ENCODE measurements at places on chromosomes 4 and X.

GRCh38 chr4:140174543-140174942, 20.6 kb upstream of the MAML3 start:
- peak; percentile 77 for DNase-seq

GRCh38 chr4:160819791-160820190, 1344.0 kb downstream of the FSTL5 start:
- DNase-seq: no peak

DNA sequence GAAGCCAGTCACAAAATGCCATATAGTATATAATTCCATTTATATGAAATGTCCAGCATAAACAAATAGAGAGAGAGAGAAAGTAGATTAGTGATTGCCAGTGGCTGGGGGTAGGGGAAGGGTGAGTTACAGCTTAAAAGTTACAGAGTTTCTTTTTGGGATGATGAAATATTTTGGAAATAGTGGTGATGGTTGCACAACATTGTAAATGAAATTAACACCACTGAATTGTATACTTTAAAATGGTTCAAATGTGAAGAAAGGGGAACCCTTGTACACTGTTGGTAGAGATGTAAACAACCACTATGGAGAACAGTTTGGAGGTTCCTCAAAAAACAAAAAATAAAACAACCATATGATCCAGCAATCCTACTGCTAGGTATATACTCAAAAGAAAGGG, 131.2 kb upstream of the GPC4 start:
- DNase-seq: peak; percentile 76

DNA sequence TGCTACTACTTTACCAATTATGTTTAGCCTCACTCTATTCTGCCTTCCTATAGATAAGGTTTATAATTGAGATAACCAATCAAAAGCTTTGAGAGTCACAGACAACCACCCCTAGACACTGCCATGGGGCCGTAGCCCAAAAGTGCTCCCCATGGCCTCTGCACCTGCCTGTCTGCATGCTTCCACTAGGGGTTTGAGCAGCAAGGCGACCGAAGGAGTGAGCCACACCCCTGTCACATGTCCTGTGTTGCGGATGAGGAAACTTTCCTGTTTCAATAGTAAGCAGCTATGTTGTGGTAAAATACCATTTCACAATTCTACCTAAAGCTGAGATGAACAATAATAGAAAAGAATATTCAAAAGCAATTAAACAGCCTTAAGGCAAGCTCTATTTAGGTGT, 856.0 kb upstream of the FRG1 start:
- DNase-seq: no peak

GRCh38 chr4:73053974-73054480, 15.5 kb downstream of the COX18 start:
- DNase-seq: no peak
